ENCODE measurements at places on chromosomes 6 and 20. TPM values are rescaled to one million over a fixed set of nuclear protein-coding genes. Genes with fewer than 3 reads are reported as not detected.

BEND3 gene
- 24.9 TPM for total RNA-seq

DNA sequence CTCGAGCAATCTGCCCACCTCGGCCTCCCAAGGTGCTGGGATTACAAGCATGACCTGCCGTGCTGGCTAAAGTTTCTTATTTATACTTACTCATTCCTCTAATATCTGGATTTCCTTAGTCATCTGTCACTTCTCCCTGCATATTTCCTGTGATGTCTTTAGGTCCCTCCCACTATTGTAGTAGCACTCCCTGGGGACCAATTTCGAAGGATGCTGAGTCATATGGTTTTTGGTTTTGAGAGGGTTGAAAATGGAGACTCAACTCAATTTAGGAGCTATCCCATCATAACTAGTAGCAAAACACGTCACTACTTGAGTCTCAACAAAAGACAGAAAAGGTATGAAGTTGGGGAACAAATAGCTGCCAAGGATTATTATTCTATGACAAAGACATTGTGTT is 20.2 kb downstream of the MCUR1 start:
- no peak for DNase-seq

DNA sequence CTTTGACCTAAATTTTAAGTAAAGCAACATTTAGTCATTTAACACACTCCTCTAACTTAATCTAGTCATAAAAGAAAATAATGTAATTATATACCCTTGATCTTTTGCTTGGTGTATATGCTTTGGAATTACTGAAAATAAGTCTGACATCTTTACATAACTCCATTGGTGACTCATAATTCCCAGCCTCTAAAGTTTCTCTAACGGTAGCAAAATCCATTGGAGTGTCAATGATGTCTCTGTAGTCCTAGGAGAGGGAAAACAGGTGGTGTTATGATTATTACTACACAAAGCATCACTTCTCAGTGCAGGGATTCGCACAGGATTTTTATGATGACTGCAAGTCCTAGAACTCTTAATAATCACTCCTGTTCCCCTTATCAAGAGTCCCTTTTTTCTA is 80.2 kb downstream of the IRAK1BP1 start:
- DNase-seq, result no peak

EDN1 gene
- not detected for total RNA-seq

GRM4 gene
- total RNA-seq, result not detected

ZBTB12 gene
- 60.8 TPM for total RNA-seq

BHLHE23 gene
- not detected for total RNA-seq

BEND6 gene
- total RNA-seq, result 1.8 TPM

FAM83D gene
- 38.6 TPM for total RNA-seq

GRCh38 chr6:86017236-86017635 is 374.6 kb upstream of the SYNCRIP start:
- no peak for DNase-seq

DNA sequence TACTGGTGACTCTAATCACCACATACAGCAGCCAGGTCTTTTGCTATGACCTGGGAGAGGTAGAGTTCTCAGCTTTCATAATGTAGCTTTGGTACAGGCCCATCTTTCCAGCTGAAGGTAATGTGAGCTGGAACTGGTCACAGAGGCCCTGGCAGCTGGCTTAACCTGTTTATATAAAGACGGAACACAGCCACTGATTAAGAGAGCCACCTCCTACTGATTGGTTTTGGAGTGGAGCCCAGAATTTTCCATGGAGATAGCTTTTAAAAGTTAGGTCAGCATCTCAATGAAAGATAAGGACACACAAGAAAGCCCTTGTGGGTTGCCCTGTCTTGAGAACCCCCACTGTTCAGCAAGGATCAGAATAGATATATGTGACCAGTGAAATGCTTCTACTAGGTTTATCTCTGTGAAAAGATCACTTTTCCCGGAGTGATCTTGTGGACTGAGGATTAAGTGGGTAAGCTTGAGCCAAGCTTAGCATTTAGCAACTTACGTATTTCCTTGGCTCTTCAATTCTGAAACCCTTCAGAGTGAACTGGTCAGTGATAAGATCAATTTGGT is 213.7 kb upstream of the CITED2 start:
- no peak for DNase-seq

DNA sequence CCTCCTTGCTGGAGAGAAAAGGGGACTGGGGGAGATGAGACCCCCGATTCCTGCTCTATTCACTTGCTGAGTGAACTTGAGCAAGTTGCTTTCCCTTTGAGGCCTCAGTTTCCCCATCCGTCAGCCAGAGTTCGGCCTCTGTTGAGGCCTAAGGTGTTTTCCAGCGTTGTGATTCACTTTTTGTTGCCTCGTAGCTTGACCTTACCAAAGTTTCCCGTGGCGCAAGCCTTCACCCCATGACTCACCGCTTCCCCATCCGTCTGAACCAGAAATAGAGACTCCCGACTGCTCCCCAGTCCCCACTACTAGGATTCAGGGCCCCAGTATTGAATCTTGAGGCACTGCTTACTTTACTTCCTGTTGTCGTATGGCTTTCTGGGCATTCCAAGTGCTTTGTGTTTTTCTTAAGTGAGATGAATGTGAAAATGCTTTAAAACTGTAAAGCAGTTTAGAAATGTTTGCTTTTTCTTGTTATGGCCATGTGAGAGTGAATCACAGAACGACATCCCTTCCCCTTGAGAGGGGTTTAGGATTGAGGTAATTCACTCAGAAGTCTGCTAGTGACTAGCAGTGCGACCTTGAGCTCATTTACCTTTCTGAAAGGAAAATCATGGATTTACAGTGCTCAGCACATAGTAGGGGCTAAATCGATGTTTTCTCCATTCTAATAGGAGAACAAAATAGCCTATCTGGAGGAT is 1.2 kb downstream of the CHMP4B start:
- DNase-seq, result no peak

NNAT gene
- 113 TPM for total RNA-seq

PACRG gene
- 0.59 TPM for total RNA-seq

Data from neural crest cell (in vitro differentiated cells).